RKO (cell line): ENCODE measurements at places on chromosomes 7 and 10.

DNA sequence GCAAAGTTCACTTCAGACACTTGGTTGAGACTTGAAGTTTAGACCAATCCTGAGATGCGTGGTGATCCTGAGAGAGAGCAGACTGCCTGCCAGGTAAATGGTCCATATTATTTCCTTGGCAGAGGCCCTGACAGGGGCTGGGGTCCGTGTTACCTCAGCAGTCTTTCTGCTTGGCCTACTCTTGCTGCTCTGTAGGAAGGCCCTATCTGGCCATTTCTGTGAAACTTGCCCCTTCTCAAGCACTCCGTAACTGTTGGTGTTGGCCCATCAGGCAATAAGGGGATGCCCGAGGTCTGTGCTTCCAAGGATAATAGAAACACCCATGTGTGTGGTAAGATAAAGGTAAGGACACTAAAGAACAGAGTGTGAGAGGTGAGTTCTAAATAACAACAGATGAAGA, 20.0 kb downstream of the LOXL4 start:
- no peak for DNase-seq

DNA sequence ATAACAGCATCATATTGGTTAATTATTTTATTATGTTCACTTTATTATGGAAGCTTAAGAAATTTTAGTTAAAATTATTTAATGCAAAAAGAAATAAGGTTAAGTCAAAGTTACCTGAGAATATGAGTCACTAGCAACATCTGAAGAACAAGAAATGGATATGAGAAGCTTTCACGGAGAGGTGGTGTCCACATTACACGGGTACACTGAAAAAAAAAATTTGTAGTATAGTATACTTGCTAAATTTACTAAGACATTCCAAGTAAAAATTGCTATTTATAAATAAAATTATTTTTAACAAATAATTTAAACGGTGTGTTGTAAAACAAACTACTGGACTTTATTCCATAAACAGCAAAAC, 63.9 kb downstream of the DPY19L1 start:
- no peak for DNase-seq

GRCh38 chr7:63014792-63015191, 983.9 kb upstream of the ZNF722 start:
- DNase-seq = no peak

DNA sequence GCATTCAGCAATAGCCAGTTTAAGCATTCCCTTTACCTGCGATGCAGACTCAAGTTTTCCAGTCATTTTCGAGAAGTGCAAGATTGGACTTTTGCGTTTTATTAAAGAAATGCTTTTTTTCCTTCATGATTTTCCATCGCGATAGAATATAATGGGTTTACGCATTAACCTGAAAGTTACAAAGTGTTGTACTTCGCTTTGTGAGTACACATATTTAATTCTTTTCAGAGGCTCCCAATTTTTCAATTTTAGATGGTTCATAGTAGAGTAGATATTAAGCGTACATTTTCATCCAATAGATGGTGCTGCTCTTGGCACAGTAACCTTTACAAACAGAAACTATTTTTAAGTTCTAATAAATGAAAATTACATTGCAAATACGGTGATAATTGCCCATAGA, 1.3 kb downstream of the PTPRZ1 start:
- DNase-seq = no peak

DNA sequence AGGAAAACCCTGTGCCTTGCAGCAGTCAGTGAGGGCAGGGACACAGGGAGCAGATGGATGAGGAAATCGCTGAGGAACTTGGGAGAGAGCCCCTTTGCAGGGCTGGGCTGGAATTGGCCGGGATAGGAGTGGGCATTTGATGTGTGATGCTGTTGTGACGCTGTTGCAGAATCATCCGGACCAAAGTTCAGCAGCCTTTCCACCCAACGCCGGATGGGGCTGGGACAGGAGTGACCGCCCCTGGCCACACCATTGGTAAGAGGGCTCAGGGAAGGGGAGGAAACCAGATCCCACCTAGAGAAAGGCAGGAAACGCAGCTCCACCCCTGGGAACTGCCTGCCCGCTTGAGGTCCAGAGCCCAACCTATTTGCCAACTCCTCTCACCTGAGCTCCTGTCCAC, 33.9 kb downstream of the PAX2 start:
- no peak for DNase-seq

DNA sequence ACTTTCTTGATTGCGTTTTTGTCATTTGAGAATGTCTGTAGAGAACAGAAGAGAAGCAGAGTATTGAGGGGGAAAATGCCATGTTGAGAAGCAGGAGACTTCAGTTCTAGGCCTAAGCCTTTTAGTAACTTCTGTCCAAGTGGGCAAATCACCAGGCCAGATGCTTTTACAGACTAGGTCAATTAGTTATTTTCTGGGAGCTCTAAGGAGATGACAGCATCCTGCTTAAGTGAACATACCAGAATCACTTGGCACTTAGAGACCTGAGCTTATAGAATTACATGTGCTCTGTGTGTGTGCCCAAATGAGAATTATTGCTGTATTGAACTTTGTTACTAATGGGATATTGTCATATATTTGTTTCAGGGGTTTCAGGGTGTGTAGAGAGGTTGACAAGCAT, 24.0 kb downstream of the AGK start:
- DNase-seq = no peak

GRCh38 chr7:88329532-88330463, 23.1 kb upstream of the STEAP4 start:
- no peak for DNase-seq

GRCh38 chr10:113272511-113272910, 280.3 kb upstream of the HABP2 start:
- DNase-seq = no peak

- peak; percentile 69 for DNase-seq
Observed at GRCh38 chr10:126013489-126014281, 117.3 kb downstream of the FANK1 start.

- no peak for DNase-seq
Observed at GRCh38 chr10:7403620-7404019, 7.2 kb downstream of the SFMBT2 start.

- DNase-seq = no peak
Observed at GRCh38 chr7:144720710-144721109, 115.1 kb downstream of the TPK1 start.

DNA sequence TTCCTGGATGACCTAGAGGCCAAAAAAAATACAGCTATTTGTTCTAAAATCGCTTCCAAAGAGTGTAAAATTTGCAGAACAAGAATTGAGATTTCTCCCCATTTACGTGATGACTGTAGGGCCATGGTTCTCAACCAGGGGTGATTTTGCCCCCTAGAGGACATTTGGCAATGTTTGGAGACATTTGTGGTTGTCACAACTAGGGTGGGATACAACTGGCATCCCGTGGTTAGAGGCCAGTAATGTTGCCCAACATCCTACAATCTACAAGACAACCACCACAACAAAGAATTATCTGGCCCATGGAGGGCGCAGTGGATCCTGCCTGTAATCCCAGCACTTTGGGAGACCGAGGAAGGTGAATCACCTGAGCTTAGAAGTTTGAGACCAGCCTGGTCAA, 22.8 kb upstream of the MALSU1 start:
- DNase-seq = no peak

DNA sequence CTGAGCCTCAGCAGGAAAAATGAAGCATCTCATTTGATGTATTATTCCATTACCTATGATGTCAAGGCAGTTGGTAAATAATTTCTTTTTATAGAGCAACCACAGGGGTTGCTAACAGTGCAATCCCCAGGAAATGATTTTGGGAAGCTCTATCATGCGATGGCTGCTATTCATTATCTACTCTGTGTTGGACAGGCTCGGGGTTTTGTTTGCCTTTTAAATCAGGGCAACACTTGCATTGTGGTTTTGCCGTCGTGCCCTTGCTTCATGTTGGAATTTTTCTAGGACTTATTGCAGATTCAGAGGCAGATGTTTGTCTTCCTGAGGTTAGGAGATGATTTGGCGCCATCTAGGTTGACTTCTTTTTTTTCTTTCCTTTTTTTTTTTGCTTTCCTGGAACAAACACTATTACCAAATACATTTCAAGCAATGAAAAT, 128.4 kb downstream of the BICC1 start:
- peak; percentile 32 for DNase-seq

- no peak for DNase-seq
Observed at GRCh38 chr7:101869026-101869900, 51.8 kb downstream of the CUX1 start.

GRCh38 chr7:52838981-52839411, 196.4 kb upstream of the POM121L12 start:
- DNase-seq = peak; percentile 16

DNA sequence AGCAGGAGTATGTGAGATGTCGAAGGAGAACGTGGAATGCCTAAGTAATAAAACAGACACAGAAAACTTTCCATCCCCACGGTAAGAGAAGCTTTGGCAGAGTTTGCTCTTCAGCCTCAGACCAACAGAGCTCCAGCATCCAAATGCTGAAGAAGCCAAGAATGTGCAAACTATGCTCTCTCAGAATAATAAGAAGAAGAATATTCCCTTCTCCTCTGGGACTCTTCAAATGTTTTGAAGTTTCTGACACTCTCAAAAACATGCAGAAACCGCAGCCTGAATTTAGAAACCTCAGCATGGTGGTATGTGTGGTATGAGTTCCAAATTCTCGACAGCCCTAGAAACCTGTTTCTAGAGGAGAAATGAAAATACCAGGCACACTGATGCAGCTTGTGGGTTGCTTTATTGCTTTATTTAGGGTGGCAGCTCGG, 113.3 kb downstream of the KCNMA1 start:
- no peak for DNase-seq

DNA sequence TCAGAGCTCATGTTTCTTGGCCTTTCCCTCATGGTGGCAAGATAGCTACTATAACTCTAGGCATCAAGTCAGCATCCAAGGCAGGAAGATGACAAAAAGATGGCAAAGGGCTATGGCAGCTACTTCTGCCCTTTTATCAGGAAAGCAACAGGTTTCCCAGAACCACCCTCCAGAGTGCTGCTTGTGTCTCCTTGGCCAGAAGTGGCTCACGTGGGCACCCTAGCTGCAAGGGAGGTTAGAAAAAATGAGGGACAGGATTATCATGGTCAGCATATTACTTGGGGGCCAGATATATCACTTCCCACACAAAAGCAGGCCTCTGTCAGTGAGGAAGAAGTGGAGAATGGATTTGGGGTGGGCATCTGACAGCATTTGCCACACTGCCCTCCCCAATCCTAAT, 24.3 kb upstream of the C10orf105 start:
- no peak for DNase-seq

- peak; percentile 82 for DNase-seq
Observed at GRCh38 chr10:24944512-24945255, 7.7 kb downstream of the PRTFDC1 start.

DNA sequence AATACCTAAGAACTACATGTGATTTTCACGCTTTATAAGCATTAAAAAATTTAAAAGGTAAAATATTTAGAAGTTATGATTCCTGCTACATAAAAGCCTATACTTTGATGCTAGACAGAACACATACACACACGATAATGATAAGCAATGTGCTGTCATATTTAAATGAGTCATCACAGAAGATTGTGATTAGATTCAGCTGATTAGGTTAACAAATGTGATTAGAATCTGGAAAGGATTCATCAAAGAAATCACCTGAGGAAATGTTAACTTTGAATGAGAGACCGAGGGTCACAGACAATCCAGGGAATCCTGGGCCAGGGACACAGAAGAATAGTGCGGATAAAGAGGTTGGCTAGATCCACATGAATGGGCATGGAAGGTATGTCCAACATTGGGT, 42.0 kb upstream of the CYP2C18 start:
- no peak for DNase-seq

DNA sequence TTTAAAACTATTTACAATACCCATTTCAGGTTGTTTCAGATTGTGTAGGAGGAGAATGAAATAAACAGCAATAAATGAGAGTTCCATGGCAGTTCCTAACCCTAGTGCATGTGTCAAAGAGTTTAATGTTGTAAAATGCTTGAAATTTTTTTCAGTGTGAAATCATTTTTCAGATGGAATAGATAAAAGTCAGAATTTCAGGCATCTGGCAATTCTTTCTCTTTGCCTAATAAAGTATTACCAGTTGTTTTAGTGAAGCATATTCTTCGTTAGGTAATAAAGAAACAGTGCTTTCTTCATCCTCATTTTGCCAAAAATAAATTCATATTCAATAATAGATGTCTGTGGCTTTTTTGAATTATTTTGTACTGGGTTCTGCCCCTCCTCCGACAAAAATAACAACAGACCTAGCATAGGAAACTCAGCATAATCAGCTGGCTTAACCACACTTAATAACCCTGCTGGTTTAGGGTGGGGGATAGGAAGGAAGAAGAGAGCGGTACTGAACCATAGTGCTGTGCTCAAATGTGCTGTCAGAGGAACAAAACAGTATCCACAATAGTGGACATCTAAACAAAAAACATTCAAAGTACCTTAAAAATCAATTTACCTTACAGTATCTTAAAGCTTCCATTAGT, 39.1 kb downstream of the MINDY3 start:
- DNase-seq = no peak

DNA sequence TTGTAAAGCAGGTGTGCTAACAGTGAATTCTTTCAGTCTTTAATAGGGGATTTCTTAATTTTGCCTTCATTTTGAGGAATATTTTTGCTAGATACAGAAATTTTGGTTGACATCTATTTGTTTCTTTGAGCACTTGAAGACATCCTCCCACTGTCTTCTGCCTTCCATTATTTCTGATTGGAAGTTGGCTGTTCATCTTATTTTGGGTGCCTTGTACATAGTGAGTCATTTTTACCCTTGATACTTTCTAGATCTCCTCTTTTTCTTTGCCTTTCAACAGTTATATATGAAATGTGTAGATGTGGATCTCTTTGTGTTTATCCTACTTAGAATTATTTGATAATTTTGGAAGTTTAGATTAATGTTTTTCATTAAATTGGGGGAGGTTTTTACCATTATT, 631.0 kb downstream of the AUTS2 start:
- peak; percentile 2 for DNase-seq

GRCh38 chr10:91144961-91145360, 75.5 kb upstream of the PCGF5 start:
- no peak for DNase-seq

DNA sequence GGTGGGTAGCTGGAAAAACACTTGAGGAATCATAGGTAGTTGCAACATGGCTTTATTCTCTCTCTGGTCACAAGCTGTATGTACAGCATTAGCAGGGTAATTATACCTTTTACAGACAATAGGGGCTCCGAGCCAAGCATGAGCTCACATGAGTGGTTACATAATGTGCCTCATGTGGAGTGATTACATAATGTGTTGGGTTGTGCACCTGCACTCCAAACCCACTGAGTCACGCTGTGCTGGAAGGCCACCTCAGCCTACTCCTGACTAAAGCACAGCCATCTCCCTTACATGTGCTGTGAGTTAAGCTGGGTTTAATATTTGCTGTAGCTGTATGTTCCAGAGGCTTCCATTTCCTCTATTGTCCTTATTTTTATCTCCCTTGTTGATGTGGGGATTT, 348.7 kb upstream of the SEMA3C start:
- DNase-seq = peak; percentile 71
